ENCODE measurements at places on chromosomes 5 and 9. TPM values are rescaled to one million over a fixed set of nuclear protein-coding genes. Genes with fewer than 3 reads are reported as not detected.

SKIC3 gene
- 85.3 TPM for total RNA-seq

DNA sequence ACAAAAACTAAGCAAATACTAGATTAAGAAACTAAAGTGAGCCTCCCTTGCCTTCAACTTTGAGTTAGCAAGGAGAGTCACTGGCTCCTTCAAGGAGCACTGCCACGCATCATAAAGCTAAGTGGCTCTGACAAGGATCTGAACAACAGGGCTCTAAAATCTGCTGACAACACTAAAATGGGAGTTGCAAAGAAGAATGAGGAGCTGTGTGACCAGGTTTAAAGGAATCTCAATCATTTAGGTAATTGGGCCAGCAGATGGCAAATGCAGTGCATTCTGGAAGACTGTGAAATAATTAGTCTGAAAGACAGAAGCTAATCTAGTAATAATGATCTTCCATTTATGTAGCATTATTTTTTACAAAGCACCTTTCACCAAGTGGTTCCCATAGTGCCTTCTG is 297.0 kb upstream of the TAS2R1 start:
- no peak for DNase-seq

DNA sequence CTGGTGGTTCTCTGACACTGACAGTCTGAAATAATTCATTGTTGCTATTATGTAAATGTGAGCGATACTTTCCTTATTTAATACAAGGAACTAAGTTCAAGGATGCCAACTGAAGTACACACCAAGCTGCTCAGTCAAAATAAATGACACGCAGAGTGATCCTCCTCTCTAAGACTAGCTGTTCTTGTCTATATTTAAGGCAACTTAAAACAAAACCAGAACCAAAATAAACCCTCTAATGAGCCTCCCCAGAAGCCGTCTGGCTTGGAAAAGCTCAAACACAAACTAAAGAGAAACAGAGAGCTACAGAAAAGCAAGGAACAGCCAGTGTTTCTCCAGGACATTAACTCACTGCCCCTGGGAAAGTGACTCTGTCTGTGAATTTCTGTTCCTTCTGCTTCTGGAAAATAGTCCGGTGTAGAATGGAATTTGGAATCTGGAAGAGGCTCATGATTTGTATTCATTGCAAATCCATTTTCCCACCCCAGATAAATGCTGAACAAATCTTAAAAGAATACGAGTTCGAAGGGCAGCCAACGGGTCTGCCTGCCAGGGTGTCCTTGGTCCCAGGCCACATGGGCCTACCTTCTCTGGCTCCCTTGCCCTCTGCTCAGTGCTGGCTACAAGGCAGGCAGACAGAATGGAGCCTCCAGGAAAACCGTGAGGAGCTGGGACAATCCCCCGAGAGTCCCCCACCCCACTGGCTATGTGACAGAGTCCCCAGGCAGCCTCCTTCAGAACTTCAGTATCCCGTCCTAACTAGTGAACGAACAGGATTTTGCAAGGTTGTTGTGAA is 14.8 kb downstream of the GGTA1 start:
- DNase-seq, result no peak

- peak; percentile 11 for DNase-seq
Observed at GRCh38 chr9:114282104-114282485, 40.8 kb upstream of the ORM1 start.

GRCh38 chr5:61588216-61588615 is 256.2 kb downstream of the ZSWIM6 start:
- no peak for DNase-seq

LHX3 gene
- total RNA-seq, result not detected

DNA sequence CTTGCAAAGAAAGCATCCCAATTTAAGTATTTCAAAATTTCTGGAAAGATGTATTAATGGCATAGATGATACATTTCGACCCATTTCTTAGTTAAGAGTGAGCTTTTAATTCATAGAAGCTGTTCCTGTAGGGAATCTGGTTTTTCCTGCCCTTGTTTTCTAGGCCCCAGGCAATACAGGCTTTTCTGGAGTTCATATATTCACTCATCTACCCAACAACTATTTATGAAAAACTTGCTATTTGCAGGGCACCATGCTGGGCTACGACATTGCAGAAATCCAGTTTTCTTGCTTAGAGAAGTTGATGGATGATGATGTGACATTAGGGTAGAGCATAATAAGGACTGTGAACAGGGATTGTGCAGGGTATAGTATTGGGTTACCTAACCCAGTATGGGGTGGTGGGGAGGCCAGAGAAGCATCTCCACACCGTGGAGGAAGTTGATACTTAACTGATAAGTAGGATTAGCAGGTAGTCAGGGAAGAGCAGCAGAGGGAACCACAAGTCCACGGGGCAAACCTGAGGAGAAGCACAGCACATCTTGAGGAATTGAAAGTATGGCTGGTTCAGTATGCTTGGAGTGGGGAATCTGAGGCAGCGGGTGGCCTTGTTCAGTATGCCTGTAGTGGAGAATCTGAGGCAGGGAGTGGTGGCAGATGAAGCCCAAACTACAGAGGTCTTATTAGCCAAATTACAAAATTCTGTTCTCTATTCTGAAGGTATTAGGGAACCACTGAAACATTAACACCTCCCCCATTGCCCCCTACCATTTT is 247.5 kb downstream of the ARRDC3 start:
- DNase-seq, result no peak

DNA sequence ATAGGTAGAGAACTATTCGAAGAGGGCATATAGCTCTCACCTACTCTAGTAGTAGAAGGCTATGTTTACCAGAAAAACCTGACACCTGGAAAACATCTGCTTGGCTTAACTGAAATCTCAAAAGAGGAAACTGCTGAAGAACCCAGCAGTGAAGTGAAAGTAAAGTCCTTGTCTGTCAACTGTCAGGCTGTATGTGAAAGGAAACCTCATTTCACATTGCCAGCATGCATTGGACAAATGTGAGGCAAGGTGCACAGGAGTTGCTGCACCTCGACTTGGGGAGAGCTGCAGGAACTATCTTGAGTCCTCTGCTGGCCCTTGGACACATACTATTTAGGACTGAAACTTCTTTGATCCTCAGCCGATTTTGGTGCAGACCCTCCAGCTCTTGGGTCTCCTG is 53.3 kb downstream of the NREP start:
- DNase-seq, result no peak

DNA sequence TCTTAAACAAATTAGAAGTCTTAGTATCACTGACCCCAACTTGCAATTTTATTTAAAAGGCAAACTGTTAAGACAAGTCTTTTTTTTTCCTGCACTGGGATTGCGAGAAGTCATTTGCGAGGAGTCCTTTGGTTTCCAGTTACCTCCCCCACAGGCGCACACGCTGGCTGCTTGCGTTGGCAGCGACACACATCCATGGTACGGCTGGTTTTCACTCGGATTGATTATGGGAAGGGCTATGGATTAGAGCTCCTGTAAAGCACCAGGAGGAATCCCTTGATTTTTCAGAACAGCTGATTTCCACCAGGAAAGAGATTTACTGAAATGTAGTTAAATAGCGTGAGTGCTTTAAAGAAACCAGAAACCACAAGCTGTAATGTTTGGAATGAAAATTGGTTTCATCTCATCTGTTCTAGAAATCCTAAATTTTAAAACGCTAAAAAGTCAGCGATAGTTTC is 737 bp downstream of the SLC1A3 start:
- DNase-seq, result no peak

GRCh38 chr5:143970159-143970558 is 158.2 kb downstream of the HMHB1 start:
- DNase-seq, result no peak

DNA sequence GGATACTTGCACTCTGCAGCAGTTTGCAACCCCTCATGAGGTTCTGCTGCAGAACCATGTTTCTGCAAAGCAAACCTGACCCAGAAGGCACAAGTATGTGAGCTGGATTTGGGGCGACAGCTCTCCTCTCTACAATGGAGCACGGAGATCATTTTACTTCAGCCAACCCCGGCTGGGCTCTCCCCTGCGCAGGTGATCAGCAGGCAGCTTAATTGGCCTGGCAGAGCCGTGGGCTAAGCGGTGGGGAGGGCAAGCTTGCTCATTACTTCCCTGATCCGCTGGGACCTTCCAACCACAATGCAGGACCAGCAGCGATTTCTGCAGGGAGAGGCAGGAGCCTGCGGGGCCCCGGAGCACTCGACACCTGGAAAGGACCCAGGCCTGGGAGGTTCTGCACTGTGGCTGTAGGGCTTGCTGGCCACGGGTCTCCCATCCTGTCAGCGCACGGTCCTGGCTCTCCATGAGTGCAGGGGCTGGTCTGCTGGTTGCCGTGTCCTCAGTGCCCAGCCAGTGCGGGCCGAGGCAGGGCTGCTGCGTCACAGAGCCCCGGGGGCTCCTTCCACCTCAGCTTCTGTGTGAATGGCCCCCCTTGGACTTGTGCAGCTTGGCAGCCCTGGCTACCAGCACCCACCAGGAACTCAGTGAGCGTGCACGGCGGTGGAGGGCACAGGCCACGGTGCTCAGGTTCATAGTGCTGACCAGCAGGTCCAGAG is 51.8 kb upstream of the RAPGEF1 start:
- DNase-seq, result no peak

- DNase-seq, result no peak
Observed at GRCh38 chr9:35729700-35730485, 2.1 kb downstream of the TLN1 start.

GRCh38 chr9:114910541-114910940 is 19.9 kb downstream of the TNFSF8 start:
- no peak for DNase-seq

DNA sequence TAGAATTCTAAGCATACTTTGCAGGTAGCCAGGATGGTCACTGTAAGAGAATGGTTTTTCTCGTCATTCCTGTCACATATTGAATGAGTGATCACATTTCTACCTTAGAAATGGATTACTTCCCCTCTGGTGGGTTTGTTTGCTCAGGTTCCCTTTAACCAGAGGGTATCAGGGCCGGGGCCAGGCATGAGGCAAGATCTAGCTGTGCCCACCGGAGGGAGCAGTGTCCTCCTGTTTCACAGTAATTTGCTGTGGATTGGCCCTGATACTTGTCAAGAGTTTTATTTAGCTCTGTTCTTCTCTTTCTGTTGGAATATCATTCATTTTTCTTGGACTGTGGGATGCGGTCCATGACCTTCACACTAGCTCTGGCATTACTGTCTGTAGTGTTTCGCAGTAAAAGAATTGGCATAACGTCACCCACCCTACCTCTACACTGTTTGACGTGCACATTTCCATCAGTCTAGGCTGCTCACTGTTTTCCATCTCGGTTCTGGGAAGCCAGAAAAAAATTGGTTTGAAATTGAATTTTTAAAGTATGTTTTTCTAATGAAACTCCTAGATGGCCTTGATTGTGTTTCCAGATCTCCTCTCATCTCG is 42.4 kb upstream of the ZBED3 start:
- no peak for DNase-seq

GRCh38 chr5:178372142-178372571 is 139.6 kb upstream of the PHYKPL start:
- no peak for DNase-seq

- DNase-seq, result no peak
Observed at GRCh38 chr9:10690546-10690945, 77.7 kb upstream of the PTPRD start.

KCTD16 gene
- 0.09 TPM for total RNA-seq

SHISAL2B gene
- total RNA-seq, result not detected

ZNF883 gene
- total RNA-seq, result 2.0 TPM

- DNase-seq, result no peak
Observed at GRCh38 chr9:82382887-82383616, 394.5 kb downstream of the SPATA31D1 start.

DNA sequence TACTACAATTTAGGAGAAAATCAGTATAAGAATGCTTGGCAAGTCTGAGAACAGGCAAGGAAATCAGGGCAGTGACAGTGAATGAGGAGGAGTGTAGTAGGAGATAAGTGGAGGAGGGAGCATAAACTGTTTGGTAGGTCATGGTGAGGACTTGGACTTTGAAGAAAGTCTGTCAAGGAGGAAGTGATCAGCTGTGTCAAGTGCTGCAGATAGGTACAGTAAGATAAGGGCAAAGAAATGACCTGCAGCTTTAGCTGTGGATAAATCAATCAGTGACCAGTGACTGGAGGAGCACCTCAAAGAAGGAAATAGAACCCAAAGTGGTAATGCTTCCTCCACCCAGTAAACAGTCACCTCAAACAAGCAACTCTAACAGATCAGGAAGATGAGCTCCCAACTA is 106.3 kb downstream of the RAPGEF6 start:
- no peak for DNase-seq

DNA sequence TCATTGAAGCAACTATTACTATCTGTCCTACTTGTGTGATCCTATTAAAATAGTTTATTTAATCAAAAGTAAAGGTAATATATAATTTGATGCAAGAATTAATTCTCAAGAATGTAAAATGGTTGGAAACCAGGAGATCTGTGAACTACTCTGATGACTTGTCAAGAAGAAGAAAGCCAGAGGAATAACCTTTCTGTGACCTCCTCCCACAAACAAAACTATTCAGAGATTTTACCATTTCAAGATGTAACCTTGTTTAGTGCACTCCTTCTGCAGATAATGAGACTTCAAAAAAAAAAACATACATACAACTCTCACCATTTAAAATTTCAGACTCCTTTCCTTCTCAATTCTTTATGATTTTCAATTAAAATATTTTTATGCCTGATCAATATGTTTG is 79.5 kb downstream of the RFX3 start:
- DNase-seq, result no peak

GRCh38 chr9:38073882-38074281 is 4.9 kb upstream of the SHB start:
- no peak for DNase-seq

OMD gene
- total RNA-seq, result 41.9 TPM
